Prostate gland (tissue), 2 donors: ENCODE measurements at places on chromosomes 13 and 19. TPM values are rescaled to one million over a fixed set of nuclear protein-coding genes. Genes with fewer than 3 reads are reported as not detected.

The PRR19 gene
- 8.4 TPM for total RNA-seq

DNA sequence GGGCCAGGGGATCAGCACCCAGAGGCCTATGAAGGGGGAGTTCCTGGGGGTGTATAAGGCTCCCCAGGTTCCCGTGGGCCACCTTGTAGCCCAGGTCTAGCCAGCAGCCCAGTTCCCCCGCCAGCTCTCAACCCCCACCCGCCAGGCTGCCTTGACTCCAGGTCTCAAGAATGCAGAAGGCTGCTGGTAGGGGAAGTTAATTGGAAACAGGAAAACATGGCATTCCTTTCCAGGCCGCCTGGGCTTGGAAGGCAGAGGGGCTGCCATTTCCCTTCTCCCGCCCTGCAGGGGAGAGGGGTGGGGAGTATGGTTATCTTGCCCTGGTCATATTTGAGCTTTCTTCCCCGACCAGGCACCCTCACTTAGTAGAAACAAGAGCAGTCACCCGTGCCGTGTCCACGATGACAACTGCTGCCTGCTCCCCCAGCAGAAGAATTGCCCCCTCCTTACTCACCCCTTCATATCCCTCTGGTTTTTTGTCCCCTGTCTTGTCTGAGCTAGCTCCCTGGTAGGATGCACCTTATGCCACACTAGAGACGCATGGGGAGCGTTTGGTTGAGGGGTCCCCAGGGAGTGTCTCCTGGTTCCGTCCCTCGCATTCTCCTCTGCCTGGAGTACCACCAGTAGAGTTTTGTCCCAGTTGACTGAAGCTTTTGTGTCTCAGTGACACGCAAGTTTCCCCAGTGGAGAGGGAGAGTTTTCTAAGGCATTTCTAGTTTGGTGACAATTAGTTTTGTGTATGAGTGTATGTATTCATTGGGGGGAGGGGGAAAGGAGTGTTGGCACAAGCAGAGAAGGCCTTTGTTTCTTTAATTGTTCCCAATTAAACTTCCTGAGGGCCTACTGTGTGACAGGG, 4.5 kb downstream of the BICRA start:
- DNase-seq: no peak

DNA sequence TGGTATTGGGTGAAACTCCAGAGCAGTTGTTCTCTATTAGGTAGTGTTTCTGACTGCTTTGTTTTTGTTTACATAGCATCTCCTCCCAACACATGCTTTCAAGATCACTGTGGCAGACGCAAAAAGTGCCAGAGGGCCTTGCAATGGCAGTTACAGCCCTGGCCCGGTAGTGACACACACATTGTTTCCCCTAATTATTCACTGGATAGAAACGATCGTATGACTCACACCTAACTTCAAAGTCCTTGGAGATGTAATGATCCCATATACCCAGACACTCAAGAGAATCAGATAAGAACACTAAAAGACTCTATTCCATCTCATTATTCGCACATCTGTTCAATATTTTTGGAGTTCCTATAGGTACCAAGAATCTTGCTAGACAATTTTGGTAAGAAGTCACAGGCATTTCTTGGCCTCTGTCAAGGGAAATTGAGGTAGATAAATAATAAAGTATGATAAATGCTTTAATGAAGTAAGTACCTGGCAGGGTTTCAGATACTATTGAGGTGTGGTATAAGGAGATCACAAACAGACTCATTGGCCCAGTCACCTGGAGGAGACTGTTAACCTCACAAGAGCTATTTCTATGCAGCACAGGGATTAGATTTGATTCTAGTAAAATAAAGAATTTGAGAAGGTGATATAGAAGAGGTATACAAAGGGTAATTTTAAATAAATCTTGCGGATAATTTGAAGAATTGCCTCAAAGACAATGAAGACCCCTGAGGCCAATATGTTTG, 485.3 kb downstream of the SLITRK6 start:
- no peak for DNase-seq

DNA sequence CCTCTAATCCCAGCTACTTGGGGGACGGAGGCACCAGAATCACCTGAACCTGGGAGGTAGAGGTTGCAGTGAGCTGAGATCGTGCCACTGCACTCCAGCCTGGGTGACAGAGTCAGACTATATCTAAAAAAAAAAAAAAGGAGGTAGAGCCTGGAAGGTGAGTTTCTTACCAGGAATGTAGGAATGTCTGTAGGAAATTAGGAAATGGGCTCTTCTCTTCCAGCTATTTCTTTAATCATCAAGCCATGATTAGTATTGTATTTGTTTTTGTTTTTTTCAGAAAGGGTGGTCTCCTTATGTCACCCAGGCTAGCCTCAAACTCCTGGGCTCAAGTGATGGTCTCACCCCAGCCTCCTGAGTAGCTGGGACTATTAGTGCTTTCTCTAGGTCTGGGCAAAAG, 26.3 kb upstream of the SERP2 start:
- DNase-seq: no peak

The PTPRH gene
- 4.0 TPM for total RNA-seq

GRCh38 chr19:2242092-2242537, 5.5 kb downstream of the SF3A2 start:
- DNase-seq: no peak
